Left colon (tissue), 2 donors: ENCODE measurements at places on chromosomes 6 and 20. TPM values are rescaled to one million over a fixed set of nuclear protein-coding genes. Genes with fewer than 3 reads are reported as not detected.

MRPL14 gene
- 63.1 TPM for total RNA-seq

FAM162B gene
- 0.75 TPM for total RNA-seq

CFAP206 gene
- total RNA-seq = not detected

RTN4IP1 gene
- 10.2 TPM for total RNA-seq

SIRPB1 gene
- total RNA-seq = 1.8 TPM

FITM2 gene
- 9.5 TPM for total RNA-seq

CD93 gene
- 9.0 TPM for total RNA-seq

- no peak for DNase-seq
Measured at GRCh38 chr6:157585274-157586087, 204.5 kb downstream of the ZDHHC14 start.

DNA sequence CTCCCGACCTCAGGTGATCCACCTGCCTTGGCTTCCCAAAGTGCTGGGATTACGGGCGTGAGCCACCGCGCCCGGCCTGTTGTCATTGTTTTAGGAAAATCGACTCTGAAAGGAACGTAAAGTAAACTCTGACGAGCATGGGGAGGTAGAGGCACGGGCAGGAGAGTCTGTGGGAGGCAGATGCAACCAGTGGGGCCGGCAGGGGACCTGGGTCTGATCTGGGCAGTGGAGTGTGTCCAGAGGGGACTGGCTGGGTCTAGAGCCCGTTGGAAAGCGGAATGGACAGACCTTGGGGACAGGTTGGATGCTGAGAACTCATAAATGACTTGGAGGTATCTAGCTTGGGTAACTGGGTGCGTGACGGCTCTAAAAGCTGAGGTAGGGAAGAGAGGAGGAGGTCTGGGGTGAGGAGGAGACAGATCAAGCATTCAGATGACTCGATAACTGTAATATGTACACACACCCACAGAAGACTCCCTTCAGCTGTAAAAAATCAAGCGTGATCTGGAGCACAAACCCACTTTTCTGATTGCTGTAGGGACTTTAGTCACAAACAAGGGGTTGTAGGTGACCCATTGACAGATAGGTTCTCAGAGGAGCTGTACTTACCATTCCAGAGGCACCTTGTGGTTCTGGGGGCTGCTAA is 22.4 kb downstream of the MANBAL start:
- peak; percentile 14 for DNase-seq

DNA sequence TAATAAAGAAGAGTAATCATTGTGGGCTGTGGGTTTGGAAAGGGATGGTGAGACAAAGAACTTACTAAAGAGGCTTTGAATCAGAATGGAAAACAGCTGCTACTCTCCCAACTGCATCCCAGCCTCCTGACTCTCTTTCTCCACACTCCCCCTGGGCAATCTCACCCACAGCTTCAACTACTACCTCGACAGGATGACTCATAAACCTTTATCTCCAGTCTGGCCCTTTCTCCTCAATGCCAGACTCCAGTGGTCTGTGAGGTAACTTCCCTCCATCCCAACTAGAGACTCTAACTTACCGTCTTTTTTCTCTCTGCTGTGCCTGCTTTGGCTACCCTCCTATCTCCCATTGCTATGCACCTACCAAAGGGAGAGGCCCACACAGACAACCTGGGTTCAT is 135.3 kb upstream of the RREB1 start:
- no peak for DNase-seq

- peak; percentile 8 for DNase-seq
Measured at GRCh38 chr6:129882510-129883023, 21.5 kb upstream of the TMEM244 start.

DNA sequence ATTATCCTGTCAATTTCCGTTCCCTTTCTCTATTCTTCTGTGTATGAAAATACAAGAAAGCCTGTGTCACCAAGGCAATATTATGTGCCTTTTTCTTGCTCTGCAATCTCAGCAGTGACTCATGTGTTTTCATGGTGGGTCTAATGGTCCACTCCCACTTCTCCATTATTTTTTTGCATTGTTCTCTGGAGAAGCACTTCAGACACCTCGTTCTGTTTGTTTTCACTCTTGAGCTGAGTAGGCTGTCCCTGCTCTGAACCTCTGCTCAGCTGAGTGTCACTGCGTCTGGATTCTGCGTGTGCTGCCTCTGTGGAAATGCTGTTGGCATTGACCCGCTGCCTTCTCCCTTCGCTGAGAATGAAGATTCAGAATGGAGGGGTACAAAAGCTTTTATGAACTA is 230.6 kb downstream of the TMEM242 start:
- DNase-seq = no peak

GRCh38 chr6:3926150-3926482 is 76.9 kb downstream of the FAM50B start:
- no peak for DNase-seq

GRCh38 chr6:34950849-34951248 is 61.8 kb downstream of the ANKS1A start:
- DNase-seq = no peak

DNA sequence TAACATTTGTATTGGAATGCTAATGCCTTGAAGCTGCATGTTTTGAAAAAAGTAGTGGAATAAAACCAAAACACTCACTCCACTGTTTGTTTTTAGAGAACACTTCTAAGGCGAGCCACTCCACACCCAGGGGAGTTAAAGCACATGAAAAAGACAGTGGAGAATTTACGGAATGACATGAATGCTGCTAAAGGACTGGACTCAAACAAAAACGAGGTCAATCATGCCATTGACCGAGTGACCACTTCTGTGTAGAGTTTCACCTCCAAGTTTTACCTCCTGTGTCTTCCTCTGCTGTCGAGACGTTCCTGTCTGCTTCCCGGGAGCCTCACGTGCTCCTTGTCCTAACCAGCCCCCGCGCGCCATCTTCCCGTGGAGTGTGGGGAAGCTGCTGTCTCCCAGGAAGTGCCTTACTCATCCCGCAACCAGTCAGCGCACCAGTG is 127.8 kb downstream of the LRRC1 start:
- DNase-seq = no peak

GRCh38 chr20:6703047-6703446 is 64.4 kb upstream of the BMP2 start:
- DNase-seq = no peak

GRCh38 chr20:44819936-44820335 is 9.6 kb upstream of the RIMS4 start:
- DNase-seq = no peak

GRCh38 chr20:5787796-5788165 is 37.6 kb downstream of the SHLD1 start:
- no peak for DNase-seq

GRCh38 chr20:45433976-45434375 is 18.0 kb downstream of the PIGT start:
- no peak for DNase-seq

GRCh38 chr6:7004581-7005297 is 103.0 kb upstream of the RREB1 start:
- no peak for DNase-seq

DNA sequence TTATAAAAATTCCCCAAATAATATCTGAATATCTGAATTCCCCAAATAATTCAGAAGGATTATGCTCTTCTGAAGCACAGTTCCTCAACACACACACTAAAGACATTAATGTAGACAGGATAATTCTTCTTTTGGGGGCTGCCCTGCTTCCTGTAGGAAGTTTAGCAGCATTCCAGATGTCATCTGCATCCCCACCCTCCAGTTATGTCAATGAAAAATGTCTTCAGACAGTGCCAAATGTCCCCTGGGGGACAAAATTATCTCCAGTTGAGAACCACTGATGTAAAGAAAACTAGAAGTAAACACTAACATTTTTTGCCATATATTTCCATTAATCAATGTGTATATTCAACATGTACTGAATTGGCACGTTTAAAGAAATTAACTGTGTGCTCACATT is 25.9 kb upstream of the NAA20 start:
- no peak for DNase-seq

GRCh38 chr20:24545168-24545567 is 75.7 kb downstream of the SYNDIG1 start:
- no peak for DNase-seq

- DNase-seq = no peak
Measured at GRCh38 chr6:105364243-105364642, 38.6 kb downstream of the PREP start.

GRCh38 chr6:45044510-45045252 is 283.4 kb upstream of the RUNX2 start:
- DNase-seq = no peak
